MM.1S (cell line): ENCODE measurements at places on chromosomes 7 and 10.

DNA sequence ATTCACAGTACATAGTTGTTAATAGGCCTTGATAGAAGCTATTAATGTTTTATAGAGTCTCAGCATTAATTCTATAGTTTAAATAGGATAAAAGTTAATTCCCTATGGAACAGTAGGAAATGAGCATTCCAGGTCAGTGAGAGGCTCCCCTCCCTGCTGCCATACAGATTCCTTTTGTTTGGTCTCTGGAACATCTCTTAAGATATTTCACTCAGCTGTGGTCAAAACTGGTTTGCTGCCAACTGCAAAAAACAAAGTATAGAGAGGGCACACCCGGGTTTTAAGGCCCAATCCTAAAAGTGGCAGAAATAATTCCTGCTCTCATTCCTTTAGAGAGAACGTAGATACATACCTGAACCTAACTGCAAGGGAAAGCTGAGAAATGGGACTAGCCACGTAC, 51.3 kb downstream of the MDFIC start:
- DNase-seq: no peak

GRCh38 chr7:24478137-24478655, 95.1 kb upstream of the PALS2 start:
- no peak for DNase-seq

DNA sequence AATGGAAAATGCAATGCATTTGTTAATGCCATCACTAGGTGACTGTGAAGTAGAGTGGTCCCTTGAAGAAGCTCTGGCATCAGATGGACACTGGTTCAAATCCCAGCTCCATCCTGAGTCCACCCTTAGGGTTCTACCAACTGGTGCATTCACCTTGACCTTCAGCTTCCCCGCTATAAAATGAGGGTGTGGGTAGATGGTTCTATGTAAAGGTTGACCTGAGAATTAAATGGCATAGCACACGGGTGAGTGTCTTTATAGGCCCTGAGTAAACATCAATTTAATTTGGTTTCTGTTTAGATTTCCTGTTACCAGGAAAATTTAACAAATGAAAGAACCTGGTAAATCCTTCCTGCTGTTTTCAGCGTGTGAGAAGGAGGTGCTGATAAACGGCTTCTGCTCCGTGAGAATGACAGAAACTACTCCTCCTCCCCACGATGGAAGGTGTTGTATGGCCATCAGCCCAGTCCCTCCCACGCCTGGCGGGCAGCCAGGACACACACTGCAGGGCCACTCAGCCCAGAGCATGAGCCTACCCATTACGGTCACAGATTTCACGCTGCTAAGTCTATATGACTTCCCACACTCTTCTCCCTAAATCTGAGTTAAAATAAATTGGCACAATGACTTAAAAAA, 210.1 kb downstream of the TNS3 start:
- DNase-seq: no peak

DNA sequence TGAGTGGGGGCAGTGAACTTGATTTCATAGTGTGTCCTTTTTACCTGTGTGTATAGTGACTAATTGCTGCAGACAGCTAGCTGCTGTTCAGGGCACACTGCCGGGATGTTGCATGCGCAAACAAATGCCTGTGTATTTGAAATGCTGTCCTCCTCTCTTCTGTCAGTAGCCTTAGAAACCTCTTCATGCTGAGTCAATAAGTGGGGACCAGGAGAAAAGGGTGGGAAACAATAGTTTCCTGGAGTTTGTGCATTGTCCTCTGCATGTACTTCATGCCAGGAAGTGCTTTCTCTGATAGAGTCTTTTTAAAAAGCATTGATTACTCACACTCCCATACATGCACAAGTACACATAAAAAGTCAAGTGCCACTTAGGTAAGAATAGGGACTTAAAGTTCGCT, 1183.7 kb upstream of the CELF2 start:
- no peak for DNase-seq

- no peak for DNase-seq
These were observed 239.6 kb downstream of the SKIDA1 start for GRCh38 chr10:21285742-21286331.
